ENCODE measurements at places on chromosomes 2 and 18.

DNA sequence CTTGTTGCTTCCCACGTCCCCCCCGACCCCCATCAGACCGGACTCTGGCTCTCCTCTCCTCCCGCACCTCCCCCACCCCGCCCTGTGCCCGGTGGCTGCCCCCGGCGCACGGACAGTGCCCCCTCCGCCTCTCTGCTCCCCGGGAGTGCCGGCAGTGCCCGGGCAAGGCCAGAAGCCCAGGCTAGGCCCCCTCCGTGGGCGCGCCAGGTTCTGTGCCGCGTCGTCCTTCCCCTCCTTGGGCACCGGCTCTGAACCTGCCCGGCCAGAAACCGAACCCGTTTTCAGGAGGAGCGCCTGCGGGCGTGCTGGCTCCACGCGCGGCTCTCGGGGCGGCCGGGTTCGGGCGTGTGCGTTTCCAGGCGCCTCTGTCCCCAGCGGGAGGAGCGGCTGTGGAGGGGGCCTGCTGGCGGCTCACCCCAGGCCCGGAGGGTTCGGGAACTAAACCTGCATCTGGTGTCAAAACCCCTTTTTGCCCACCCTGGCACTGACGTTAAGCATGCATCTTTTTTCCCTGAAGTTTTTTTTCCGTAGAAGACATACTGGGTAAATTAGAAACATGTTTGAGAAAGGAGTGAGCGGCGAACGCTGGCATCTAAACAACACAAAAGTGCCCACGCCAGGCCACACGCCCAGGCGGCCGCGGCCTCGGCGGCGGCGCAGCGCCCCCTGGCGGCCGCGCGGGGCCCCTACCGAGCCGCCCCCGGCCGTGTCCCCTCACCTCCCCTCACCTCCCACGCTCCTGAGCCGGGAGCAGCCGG is 123.9 kb upstream of the SLC1A4 start:
- DNase-seq, result peak; percentile 71

- DNase-seq, result no peak
Observed at GRCh38 chr2:239307221-239307569, 93.6 kb downstream of the HDAC4 start.

- no peak for DNase-seq
Observed at GRCh38 chr2:101486258-101486701, 11.4 kb upstream of the RFX8 start.

- DNase-seq, result no peak
Observed at GRCh38 chr2:19185086-19185485, 173.3 kb downstream of the OSR1 start.

DNA sequence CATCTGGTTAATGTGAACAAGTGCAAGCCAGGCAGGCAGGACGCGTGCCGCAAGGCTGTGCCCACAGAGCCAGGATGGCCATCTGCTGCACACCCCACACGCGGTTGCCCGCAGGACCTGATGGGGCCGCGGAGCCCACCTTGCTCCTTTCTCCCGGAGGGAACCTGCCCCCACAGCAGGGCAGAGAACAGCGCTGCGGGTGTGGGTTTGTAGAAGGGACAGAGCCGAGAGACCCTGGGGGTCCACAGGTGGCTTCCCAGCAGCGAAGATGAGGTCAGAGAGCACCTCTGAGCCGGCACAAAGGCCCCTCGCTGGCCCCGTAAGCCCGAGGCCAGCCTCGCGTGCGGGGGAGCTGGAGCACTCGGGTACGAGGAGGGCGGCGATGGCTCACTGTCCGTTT is 460.8 kb upstream of the SALL3 start:
- no peak for DNase-seq

GRCh38 chr2:32696439-32696838 is 68.6 kb downstream of the TTC27 start:
- DNase-seq, result no peak

DNA sequence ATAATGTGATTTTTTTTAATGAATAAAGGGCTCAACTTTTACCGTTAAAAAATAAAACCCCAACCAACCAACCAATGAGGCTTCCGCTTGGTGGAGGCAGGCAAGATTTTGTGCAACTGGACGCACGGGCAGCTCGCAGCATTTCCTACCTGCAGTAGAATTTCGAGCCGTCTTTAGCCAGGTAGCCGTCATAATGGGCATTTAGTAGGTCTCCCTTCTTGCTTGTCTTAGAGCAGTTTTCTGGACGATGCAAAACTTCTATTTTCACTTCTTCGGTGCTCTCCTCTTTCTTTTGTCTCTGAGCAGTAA is 316 bp downstream of the FKBP7 start:
- peak; percentile 38 for DNase-seq

DNA sequence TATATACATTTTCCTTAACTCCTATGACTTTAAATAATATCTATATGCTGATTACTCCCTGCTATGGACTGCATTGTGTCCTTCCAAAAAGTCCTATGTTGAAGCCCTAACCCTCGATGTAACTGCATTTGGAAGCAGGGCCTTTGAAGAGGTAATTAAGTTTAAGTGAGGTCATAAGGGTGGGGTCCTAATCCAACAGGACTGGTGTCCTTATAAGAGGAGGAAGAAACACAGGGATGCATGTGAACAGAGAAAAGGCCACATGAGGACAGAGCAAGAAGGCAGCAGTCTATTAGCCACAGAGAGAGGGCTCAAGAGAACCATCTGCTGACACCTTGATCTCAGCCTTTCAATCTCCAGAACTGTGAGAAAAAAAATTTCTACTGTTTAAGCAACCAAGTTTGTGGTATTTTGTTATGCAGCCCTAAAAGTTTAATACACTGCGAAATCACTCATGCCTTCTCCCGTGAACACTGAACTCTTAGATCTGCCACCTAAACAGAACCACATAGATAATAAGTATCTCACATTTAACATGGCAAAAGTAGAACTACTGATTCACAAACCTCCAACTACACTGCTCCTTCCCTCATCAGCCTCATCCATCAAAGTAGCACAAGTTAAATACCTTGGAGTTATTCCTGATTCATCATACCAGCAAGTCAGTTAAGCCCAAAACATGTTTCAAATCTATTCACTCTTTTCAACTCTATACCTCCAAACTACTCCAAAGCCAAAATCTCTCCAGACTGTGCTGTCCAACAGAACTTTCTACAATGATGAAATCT is 65.4 kb downstream of the HIBCH start:
- DNase-seq, result no peak

DNA sequence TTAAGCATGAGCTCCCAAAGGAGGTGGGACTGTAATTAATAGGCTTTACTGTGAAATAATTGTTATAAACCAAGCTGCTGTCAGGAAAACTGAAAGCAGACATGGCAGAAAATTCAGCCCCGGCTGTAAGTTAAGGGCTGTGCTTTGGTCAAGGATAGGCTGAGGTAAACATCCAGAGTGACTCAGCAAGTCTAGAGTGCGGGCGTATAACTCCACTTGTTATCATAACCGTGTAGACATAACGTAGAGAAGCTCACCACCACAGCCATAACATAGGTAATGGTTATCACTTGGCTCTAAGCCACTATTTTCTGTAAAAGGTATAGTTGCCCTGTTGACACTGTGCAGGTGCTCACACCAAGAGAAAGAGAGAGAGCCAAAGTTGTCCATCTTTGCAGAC is 316.8 kb downstream of the DCDC2C start:
- no peak for DNase-seq

DNA sequence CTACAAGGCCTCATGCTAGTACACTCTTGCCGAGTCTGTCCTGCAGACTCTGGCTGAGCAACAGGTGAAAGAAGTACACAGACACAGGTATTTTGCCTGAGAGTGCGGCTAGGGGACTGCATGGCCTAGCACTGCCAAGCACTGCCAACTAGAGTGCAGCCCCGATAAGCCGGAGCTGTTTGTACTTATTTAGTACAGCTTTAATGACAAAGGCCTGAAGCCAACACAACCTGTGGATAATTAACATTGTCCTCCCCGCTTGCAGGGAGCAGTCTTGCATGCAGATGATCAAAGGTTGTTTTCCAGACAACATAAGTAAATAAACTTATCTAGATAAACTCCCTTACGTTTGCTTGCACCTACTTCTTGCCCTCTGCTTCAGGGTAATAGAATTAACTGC is 63.7 kb upstream of the MMADHC start:
- DNase-seq, result no peak

- DNase-seq, result no peak
Observed at GRCh38 chr2:28515176-28515751, 19.4 kb downstream of the PLB1 start.

DNA sequence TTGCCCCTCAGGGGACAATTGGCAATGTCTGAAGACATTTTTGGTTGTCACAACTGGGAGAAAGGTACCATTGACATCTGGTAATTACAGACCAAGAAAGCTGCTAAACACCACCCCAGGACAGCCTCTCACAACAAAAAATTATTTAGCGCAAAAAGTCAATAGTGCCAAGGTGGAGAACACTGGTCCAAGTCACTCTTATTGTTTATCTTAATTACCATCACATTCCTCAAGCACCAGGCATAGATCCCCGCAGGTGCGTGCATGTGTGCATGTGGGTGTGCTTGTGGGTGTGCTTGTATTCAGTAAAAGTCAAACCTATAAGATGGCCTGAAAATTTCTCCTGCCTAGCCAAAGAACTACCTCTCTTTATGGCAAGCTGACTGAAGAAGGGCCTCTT is 74.9 kb upstream of the WDR75 start:
- DNase-seq, result no peak

GRCh38 chr2:74982577-74982976 is 24.1 kb downstream of the POLE4 start:
- no peak for DNase-seq

- no peak for DNase-seq
Observed at GRCh38 chr18:73408469-73408868, 540.7 kb upstream of the NETO1 start.

GRCh38 chr2:138959031-138959430 is 178.8 kb upstream of the NXPH2 start:
- no peak for DNase-seq

- DNase-seq, result peak; percentile 33
Observed at GRCh38 chr2:15941481-15941850, 1.1 kb downstream of the MYCN start.

DNA sequence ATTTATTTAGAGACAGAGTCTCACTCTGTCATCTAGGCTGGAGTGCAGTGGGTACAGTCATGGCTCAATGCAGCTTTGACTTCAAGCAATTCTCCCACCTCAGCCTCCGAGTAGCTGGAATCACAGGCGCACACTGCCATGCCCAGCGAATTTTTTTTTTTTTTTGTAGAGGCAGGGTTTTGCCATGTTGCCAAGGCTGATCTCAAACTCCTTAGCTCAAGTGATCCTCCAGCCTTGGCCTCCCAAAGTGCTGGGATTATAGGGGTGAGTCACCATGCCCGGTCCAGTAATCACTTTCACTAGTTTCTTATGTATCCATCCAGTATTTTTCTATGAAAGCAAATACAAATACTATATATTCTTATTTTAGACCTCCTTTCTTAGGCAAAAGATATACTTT is 24.0 kb downstream of the PRKAG3 start:
- DNase-seq, result no peak

DNA sequence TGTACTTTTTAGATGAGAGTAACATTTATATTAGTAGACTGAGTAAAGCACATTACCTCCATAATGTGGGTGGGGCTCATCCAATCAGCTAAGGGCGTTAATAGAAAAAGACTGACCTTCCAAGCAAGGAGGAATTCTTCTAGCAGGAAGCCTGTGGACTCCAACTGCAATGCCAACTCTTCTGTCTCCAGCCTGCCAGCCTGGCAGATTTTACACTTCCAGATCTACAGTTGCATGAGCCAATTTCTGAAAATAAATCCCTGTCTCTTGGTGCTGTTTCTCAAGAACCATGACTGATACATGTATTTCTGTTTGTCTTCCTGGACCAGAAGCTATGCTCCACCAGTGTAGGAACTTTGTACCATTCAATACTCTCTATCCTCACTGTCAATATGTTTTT is 69.0 kb upstream of the LMAN1 start:
- no peak for DNase-seq

- DNase-seq, result no peak
Observed at GRCh38 chr2:51247252-51247805, 215.4 kb upstream of the NRXN1 start.

GRCh38 chr2:16135913-16136310 is 195.6 kb downstream of the MYCN start:
- no peak for DNase-seq

- DNase-seq, result no peak
Observed at GRCh38 chr2:17976871-17977746, 98.6 kb downstream of the KCNS3 start.

GRCh38 chr2:204491528-204491927 is 53.7 kb upstream of the PARD3B start:
- DNase-seq, result no peak

Data from stimulated activated CD8-positive, alpha-beta memory T cell treated with anti-CD3 and anti-CD28 coated beads, Interleukin-4, amount 100 ng/mL, for 48 hours (primary cell).